ENCODE measurements at places on chromosomes 1 and 21.

- DNase-seq: no peak
Measured at GRCh38 chr1:198678301-198678836, 39.5 kb downstream of the PTPRC start.

GRCh38 chr1:95440511-95440910 is 206.5 kb downstream of the RWDD3 start:
- DNase-seq: no peak

GRCh38 chr1:104467590-104467989 is 717.9 kb downstream of the AMY1C start:
- DNase-seq: no peak

DNA sequence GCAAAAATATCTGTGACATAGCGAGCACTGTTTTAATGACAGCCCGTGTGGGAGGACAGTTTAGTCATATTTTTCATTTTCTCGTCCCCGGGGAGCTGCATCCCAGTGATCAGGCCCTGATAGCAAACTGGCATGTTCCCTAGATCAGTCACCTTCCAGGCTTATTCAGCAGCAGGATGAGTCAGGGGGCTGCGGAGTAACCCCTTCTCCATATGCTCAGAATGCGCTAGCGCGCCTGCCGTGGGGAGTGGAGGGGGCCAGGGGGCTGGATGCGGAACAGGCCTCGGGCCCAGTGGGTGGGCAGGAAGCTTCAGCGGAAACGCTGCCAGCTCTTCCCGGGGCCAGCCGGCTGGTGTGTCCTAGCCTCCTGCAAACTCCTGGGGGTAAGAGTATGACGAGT is 94.0 kb downstream of the KCND3 start:
- no peak for DNase-seq

GRCh38 chr1:91402023-91402422 is 2.6 kb downstream of the HFM1 start:
- DNase-seq: no peak

- no peak for DNase-seq
Measured at GRCh38 chr1:42847111-42847595, 740 bp downstream of the ZNF691 start.

DNA sequence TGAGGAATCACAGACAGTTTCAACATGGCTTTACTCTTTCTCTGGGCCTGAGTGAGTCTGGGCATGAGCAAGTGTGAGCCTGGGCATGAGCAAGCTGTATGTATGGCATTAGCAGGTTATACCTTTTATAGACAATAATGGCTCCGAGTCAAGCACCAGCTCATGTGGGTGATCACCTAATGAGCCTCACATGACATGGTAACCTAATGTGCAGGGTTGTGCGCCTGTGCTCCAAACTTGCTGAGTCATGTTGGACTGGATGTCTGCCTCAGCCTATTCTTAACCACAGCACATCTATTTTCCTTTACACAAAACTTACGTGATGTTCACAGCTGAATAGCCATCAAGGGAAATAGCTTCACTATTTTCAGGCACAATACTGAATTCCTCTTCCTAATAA is 236.2 kb upstream of the NRIP1 start:
- DNase-seq: no peak

DNA sequence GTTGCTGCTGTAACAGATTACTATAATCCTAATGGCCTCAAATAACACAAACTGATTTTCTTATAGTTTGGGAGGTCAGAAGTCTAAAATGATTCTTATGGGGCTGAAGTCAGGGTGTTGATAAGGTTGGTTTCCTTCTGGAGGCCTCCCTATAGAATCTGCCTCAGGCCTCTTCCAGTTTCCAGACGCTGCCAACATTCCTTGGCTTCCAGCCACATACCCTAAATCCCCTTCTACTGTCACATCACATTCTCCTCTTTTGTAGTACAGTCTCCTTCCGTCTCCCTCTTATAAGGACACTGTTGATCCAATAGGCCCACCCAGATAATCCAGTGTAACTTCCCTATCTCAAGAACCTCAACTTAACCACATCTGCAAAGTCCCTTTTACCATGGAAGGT is 145.3 kb upstream of the NCAM2 start:
- no peak for DNase-seq

DNA sequence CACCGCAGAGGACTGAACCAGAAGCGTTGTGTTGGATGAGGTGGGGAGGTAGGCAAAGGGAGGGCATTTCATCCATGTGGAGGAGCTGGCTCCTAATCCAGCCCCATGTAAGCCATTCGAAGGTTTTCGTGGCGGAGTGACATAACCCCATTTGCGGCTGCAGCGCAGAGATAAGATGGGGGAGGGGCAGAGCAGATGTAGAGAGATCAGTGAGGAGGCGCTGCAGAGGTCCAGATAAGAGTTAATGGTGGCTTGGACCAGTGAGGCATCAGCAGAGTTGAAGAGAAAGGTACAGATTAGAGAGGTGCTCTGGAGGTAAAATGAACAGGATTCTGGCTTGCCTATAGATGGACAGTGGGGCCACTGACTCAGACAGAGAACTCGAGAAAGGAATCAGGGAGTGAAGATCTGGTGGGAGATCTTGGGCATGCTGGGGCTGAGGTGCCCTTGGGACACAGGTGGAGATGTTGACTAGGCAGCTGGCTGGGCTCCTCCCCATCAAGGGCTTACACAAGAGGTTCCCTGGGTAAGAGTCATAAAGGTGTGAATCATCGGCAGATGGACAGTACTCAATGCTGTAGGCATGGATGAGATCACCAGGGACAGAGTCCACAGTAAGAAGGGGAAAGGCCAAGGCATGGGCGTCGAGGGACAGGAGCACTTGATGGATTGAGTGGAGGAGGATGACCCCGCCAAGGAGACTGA is 7.8 kb upstream of the PTPRF start:
- DNase-seq: no peak

DNA sequence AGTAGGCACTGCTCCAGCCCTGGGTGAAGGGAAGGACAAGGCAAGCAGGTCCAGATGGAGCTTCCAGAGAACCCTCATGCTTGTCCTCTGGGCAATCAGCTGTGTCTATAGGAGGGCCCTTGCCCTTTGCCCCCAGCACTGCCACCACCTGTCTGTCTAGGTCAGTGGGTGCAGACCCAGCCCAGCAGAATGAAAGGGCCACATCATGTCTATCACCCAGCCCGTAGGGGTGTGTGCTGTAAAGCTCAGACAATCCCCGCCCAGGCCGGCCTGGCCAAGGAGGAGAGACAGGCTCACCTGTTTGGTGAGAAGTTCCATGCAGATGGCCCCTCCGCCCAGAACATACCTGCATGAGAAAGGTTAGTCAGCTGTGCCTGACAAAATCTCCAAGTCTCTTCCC is 7.0 kb downstream of the UBE2Q1 start:
- no peak for DNase-seq

DNA sequence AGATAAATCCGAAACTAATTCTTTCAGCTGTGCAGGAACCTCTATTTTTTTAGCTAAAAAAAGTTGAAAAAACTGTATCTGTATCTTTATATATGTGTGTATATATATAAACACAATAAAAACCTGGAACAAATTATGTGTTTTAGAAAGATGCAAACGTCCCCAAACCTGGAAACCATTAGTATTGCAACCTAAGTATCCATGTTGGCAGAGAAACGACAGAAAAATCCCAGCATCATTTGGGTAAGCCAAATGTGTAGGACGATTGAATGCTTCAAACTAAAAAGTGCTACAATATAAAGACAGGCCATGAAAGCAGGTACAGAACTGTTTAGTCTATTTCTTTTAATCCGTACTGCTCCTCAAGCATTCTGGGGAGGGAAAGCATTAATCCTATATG is 87.9 kb downstream of the AHCTF1 start:
- DNase-seq: no peak

- DNase-seq: no peak
Measured at GRCh38 chr1:29708381-29708780, 472.1 kb downstream of the PTPRU start.

DNA sequence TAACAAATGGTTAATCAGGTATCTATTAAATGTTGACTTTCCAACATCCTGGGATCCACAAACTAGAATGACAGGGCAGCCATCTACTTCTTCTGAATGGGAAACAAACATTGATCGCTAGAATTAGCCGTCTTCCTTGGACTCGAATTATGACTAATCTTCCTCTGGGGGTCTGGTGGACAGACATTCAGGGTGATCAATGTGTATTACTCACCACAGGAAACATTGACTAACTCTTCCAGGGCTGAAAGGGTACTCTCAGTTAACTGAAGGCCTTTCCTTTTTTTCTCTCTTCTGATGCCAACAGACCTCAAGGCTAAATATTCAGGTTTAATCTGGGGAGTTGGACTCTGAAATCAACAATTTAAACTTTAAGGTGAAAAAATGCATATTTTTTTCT is 9.5 kb downstream of the NOL9 start:
- DNase-seq: no peak

DNA sequence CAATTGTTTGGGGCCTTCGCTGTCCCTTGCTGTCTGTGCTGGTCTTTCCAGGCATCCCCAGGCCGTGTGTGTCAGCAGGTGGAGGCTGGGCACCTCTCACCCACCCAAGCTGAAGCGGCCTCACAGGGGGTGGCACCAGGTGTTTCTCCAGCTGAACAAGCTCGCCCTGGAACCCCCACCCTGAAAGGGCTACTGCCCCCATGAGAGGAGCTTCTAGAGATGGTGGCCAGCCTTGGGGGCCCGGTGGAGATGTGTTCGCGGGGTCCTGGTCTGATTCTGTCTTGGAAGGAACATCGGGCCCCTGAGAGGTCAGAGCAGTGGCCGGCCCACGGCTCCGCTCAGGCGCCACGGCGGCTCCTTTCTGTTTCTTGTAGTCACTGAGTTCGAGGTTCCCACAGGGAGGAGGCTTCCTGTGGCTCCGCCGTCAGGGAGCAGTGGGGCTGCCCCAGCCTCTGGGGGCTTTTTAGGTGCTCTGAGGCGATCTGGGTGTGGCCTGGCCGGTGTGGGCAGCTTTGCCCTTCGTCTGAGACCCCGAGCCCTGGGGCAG is 46.9 kb downstream of the SKI start:
- no peak for DNase-seq

DNA sequence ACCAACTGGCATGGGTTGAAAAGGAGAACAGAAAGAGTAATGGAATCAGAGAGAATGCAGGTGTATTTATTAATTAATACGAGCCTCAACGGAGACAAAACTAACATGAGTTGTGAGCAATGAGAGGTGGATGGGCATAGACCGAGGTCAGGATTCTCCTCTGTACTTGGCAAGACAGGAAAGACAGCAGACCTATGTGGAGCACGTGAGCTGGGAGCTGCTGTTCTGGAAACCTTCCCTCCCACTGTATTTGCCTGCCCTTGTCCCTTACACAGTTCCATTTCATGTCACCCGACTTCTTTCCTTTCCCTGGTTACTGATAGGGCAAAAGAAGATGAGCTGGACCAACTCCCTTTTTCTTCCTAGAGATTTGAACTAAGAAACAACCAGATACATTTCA is 110.9 kb downstream of the MRPS6 start:
- DNase-seq: no peak

DNA sequence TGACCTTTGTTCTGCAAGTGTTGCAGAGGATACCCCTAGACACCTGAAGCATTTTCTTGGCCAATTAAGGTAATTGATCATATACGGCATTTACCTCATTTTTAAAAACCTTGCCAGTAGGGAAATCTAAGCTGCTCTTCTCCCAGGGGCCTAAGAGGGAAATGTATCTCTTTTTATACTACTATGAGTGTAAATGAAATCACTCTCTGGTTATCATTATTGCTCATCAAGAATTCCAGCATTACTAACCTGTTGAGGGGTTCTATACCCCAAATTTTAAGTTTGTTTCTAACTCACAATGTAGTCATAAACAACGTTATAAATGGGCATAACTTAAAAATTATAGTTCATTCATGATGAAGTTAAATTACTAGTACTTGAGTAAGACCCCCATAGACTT is 27.4 kb downstream of the TMED5 start:
- no peak for DNase-seq

GRCh38 chr1:197908716-197909220 is 6.3 kb downstream of the C1orf53 start:
- DNase-seq: no peak

- no peak for DNase-seq
Measured at GRCh38 chr1:78651241-78651640, 1.6 kb downstream of the IFI44 start.

- no peak for DNase-seq
Measured at GRCh38 chr21:32467291-32467690, 54.8 kb downstream of the EVA1C start.

GRCh38 chr1:221994274-221994698 is 252.4 kb upstream of the DUSP10 start:
- no peak for DNase-seq

GRCh38 chr1:97898948-97899347 is 21.9 kb downstream of the DPYD start:
- DNase-seq: no peak

- no peak for DNase-seq
Measured at GRCh38 chr1:217403026-217403720, 227.7 kb downstream of the GPATCH2 start.

- DNase-seq: no peak
Measured at GRCh38 chr1:85134583-85135391, 66.0 kb downstream of the SYDE2 start.

- no peak for DNase-seq
Measured at GRCh38 chr1:5885471-5886139, 106.6 kb downstream of the NPHP4 start.

DNA sequence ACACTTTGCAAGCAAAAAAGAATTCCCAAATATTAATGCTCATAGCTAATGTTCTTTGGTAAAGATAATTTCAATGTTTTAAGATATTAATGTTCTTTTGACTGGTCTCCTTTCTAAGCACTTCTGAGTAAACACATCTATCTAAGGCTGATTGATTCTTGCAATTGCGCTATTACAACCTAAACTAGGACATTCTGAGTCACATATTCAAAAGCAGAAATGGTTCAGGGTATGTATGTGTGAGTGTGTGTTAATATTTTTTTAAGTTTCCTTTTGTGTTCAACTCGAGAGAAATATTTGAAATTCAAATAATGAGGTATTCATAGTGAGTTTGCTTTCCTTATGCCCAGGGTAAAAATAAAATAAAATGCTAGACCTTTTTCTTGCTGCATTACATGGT is 203.6 kb upstream of the GRIK3 start:
- no peak for DNase-seq

DNA sequence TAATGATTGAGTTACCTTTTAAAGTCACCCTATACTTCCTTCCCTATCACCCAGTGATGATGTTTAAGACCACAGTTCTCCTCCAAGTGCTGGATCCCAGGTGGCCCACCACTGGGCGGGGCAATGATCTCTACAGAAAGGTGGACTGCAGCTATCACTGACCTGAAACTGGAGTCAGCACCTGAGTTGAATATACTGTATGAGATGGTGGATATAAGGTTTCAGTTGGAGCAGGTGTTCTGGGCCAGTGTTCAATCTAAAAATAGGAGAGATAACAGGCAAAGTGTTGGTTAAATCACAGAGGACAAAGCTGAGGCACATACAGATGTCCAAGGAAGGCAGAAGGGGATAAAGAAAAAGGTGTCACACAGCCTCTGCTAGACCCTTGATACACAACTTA is 96.6 kb downstream of the SIPA1L2 start:
- DNase-seq: no peak

GRCh38 chr1:167083871-167084270 is 6.3 kb downstream of the GPA33 start:
- DNase-seq: no peak

- no peak for DNase-seq
Measured at GRCh38 chr1:227749916-227750710, 14.9 kb downstream of the SNAP47 start.

- no peak for DNase-seq
Measured at GRCh38 chr1:95012389-95012788, 60.4 kb downstream of the ALG14 start.

Measured in nucleus accumbens (tissue), 56 donors.